ENCODE measurements at places on chromosomes 12 and 14.

DNA sequence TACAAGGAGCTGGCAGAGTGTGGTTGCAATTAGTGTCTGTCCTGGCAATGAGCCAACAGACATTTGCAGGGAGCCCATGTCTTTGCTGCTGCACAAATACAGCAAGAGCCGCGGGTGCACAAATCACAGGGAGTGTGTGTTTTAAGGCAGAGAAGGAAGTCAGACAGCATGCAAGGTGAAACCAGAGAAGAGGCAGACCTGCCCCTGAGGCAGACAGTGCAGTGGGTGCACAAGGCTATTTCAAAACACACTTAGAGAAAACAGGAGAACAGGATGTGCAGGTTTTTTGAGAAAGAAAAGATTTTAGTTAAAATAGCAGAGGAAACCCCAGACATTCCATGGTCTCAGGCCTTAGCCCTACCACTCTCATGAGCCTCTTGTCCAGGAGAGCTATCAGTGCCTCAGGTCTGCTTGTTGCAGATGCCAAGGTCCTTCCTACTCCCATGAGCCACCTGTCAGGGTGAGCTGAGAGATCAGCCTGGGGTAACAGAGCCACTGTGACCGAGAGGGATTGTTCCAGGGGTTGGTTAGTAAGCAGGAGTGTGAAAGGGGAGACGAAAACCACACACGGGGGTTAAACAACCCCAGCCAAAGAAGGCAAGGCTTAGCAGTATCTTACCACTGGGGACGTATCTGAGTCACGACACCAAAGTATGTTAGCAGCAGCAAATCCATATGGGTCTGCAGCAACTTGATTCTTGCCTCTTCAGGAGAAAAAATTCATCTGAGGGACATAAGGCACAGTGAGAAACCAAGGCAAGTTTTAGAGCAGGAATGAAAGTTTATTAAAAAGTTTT lies 78.1 kb downstream of the C14orf132 start:
- DNase-seq, result peak; percentile 10

GRCh38 chr12:132899033-132899432 lies 11.6 kb upstream of the CHFR start:
- no peak for DNase-seq

DNA sequence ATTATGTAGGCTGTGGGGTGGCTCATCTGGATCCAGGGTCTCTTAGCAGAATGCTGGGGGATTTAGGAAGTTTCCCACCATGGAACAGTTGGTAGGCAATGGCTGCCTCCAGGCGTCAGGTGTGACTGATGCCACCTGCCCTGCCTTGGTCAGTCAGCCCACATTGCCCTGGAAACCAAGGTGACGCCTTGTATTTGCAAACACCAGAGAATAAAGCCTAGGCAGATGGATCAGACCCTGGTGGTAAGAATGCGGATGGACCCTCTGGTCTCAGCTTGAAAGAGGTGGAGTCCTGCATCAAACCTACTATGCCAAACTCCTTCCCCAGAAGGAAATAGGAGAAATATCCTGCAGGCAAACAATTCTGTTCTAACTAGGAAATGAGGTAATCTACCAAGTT lies 38.2 kb downstream of the NCKAP5L start:
- DNase-seq, result no peak

GRCh38 chr12:15770021-15770420 lies 19.2 kb downstream of the EPS8 start:
- no peak for DNase-seq

- DNase-seq, result no peak
Observed at GRCh38 chr14:44564908-44565307, 57.8 kb upstream of the FSCB start.

GRCh38 chr14:31746326-31746725 lies 185.1 kb downstream of the NUBPL start:
- no peak for DNase-seq

DNA sequence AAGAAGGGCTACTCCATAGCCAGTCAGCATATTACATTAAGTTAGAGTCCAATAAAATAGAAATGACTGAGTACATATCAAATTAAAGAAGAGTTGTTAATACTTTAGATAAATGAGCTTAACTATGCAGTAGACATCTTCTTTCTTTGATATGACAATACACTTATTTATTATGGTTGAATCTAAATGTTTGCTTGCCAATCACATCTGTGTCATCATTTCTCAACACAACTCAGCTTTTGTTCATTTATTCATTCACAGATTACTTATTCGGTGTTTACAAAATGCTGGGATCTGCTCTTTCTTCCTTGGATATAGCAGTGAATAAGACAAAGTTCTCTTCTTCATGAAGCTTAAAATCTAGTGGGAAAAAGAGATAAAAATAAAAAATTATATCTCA lies 614.6 kb upstream of the ATP2B1 start:
- DNase-seq, result no peak

DNA sequence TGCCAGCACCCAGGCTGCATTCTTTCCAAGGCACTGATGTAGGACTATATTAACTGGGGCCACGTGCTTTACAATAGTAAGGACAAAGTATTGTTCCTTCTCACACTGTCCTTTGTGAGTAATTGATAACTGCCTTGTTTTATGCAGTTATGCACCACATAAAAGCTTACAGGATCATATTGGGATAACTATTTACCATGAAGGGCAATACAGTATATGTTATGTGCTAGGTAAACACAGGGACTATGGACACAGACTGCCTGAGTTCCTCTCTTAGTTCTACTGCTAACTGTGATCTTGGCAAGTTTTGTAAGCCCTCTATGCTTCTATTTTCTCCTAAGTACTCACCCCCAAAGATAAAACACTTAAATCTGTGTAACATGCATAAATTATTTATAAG lies 183.7 kb downstream of the NOVA1 start:
- DNase-seq, result no peak

GRCh38 chr14:63055631-63056030 lies 10.4 kb upstream of the KCNH5 start:
- no peak for DNase-seq

- DNase-seq, result no peak
Observed at GRCh38 chr14:35257809-35258208, 34.4 kb upstream of the PSMA6 start.

DNA sequence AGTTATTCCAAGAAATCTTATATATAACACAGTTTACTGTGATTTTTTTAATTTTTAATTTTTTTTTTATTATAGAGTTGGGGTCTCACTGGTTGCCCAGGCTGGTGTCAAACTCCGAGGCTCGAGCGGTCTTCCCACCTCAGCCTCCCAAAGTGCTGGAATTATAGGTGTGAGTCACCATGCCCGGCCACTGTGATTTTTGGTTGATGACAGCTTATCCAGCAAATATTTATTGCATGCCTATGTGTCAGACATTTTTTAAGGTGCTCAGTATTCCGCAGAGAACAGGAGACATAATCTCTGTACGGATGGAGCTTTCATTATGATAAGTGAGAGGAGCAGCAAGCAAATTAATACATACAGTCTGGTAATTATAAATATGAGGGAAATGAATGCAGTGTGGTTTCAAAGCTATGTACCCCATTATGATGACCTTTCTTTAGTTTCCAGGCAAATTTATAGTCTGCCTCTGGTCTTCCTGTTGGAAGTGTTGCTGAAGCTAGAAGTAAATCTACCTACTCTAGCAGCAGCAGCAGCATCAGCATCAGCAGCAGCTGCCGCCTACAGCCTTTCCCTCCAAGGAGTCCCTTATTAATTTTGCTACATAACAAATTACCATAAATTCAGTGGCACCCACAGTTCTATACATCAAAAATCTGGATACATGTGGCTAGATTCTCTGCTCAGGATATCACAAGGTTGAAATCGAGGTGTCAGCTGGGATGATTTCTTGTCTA lies 32.3 kb downstream of the FRS2 start:
- DNase-seq, result no peak

DNA sequence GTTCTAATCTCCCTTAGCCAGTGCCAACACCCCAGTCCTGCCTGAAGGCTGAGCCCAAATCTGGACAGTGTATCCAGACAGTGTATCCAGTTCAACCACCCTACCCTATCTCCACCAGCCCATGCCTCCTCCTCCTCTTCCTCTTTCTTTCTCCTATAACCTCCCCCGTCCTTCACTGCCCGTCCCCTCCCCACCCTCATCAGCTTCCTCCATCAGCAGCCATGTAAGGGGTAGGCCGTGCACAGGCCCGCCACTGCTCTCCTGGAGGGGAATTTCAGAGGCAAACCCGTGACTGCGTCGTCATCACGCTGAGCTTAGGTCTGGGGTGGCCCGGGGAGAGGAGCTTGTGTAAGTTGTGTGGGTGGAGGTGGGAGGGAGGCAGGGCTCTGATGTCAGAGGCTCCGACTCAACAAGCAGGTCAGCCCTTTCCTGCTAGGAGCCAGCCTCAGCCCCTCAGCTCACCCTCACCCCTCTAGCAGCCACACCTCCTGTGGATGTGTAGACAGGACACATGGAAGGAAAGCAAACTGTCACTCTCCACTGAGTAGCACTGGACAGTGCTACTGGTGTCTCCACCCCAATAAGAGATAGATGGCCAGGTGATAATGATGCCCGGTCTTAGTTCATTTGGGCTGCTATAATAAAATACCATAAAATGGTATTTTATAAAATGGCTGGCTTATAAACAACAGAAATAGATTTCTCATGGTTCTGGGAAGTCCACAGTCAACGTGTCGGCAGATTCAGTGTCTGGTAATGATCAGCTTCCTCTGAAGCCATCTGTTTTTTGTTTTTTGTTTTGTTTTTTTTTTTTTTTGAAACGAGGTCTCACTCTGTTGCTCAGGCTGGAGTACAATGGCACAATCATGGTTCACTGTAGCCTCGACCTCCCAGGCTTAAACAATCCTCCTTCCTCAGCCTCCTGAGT lies 50.5 kb downstream of the IRF2BPL start:
- DNase-seq, result peak; percentile 37

- DNase-seq, result no peak
Observed at GRCh38 chr14:97273540-97273939, 476.4 kb downstream of the VRK1 start.
